ENCODE measurements at places on chromosomes 6 and 20.
A peak's percentile ranks its signal among the peaks of the same experiment; 100 is the strongest.

- no peak for DNase-seq
These were observed 37.5 kb upstream of the NOX3 start for GRCh38 chr6:155493026-155493693.

DNA sequence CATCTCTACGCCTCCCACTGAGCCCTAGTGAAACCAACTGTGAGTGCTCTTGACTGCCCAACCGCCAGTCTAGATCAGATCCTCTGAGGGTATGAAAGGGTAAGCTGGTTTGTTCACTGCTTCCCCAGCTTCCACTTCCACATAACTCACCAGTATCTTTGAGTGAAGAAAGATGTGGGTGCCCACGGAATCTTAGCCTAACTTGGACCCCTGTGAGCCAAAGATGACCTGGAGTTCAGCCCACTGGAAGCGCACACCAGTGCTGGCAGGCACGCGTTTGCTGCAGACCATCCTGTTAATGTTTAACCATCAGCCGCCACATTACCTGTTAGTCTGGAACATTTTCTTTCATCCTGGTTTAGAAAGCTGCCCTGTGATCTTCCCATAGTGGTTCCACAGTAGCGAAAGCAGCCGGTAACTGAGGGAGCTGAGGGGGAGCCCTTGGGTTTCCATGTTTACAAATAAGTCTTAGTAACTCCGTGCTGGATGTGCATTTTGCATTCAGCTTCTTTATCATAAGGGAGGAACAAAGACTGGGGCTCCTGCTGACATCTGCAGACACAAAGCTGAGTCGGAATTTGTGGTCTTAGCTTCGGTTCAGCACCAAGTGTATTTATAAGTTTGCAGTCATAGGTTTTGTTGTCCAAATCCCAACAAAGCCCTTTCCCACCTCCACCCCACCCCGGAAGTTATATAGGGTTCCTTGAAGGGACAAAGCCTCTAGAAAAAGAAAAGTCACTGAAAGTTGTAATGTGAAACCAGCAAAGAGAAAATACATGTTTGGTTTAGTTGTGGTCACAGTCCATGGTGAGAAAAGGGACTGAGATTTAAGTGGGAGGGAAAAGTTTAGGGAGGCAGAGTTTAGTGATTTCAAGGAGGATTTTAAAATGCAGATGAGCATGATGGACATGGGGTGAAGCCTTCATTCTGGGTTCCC lies 71.0 kb downstream of the SSR1 start:
- DNase-seq: no peak

- DNase-seq: no peak
These were observed 76.1 kb upstream of the PRL start for GRCh38 chr6:22372922-22373321.

DNA sequence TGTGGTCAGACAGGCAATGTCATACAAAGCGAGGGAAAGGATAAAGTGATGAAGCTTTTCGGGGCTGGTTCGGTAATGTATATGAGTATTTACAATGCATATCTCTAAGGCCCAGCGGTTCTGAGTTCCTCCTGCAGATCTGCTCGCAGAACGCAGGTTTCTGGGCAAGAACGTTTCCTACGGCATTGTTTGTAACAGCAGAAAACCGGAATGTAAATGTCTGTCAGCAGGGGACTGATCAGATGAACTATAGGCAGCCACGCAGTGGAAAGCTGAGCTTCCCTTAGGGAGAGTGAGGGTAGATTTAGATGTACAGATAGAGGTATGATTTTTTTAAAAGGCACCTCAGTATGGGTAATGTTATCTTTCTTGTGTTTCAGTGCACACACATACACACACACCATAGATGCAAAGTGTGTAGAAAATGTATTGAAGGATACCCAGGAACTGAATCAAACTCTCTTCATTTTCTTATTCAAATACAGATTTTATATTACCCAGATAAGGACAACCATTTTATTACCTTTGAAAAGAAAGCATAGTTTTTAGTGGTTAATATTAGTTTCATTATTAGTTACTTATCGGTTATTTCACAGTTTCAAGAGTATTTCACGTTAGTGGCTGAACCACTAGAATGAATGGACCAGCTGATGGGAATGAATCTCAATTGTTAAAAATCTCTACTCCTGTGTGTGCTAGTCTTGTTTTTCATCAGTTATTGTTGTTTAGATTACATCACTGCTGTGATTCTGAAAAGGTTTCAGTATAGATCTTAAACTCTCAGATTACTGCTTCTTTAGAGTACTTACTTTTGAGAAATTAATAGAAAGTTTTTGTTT lies 56.2 kb downstream of the SNX9 start:
- DNase-seq: no peak

DNA sequence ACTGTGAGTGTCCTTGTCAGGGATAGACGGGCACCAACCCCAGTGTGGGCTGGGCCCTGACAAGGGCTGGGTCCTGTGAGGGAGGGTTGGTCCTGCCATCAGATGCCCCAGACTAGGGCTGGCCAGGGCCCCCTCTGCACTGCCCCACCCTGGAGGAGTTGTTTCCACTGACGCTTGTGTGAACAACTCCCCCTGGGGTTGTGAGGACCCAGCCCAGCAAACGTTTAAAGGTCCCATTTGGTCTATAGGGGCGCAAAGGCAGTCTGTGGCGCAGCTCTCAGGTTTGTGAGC lies 104.1 kb downstream of the BMP7 start:
- no peak for DNase-seq

DNA sequence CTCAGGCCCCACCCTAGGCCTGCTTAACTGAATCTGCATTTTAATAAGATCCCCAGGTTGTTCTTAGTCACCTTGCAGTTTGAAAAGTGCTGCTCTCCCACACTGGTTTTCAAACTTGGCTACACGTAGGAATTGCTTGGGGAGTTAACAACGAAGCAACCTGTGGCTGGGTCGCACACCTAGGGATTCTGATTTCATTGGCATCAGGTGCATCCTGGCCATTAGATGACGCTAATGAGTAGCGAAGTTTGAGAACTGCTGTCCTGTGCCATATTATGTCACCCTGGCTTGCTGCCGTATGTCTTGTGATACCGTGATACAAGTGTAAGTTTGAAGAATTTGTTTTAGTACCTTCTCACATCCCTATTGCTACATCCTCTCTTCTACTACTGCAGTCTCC lies 28.2 kb upstream of the FUCA2 start:
- DNase-seq: no peak

DNA sequence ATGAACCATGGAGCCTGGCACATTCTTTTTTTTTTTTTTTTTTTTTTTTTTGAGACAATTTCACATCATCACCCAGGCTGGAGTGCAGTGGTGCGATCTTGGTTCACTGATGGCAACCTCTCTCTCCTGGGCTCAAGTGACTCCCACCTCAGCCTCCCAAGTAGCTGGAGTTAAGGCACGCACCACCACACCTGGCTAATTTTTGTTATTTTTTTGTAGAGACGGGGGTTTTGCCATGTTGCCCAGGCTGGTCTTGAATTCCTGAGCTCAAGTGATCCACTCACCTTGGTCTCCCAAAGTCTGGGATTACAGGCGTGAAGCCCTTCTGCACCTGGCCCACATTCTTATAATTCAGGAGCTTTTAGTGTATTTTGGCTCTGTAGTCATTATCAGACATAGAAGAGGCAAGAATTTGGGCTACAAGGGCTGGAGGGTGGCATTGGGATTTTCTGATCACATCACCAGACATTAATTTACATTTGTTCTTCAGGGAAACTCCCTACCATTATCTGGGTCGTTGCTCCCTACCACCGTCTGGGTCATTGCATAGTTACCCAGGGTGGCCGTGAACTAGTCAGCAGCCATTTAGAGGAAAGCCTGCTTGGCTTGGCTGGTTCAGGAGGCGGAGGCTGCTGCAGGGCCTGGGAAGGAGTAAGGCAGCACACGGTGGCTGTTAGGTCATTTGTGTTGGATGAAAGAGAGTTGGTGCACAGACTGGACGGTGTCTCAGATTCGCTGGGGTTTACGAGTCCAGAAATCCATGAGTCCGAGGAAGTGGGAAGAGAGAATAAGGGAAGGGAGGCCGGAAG lies 17.6 kb downstream of the ARID1B start:
- no peak for DNase-seq

DNA sequence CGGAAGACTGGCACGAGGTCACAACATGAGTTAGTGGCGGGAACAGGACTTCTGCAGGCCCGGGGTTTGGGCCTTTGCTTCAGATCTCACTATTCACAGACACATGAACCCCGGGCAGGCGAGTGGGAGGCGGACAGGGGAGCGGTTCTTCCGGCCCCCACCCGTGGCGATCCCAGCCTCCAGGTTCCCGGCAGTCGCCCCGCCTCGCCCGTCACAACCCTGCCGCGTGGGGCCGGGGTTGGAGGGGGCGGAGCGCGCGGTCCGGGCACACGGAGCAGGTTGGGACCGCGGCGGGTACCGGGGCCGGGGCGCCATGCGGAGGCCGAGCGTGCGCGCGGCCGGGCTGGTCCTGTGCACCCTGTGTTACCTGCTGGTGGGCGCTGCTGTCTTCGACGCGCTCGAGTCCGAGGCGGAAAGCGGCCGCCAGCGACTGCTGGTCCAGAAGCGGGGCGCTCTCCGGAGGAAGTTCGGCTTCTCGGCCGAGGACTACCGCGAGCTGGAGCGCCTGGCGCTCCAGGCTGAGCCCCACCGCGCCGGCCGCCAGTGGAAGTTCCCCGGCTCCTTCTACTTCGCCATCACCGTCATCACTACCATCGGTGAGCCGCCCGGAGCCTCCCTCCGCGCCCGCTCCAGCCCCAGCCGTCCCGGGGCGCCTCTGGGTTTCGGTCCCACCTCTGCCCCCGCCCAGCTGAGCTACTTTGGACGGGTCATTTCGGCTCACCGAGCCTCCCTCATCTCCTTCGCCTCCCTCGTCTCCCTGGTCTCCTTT lies at the start of gene KCNK15:
TSS of gene KCNK15 (plus strand) at position 268 of the 769 bp plus-strand sequence. CDS start at position 314, 46 bp downstream.
- no peak for DNase-seq

DNA sequence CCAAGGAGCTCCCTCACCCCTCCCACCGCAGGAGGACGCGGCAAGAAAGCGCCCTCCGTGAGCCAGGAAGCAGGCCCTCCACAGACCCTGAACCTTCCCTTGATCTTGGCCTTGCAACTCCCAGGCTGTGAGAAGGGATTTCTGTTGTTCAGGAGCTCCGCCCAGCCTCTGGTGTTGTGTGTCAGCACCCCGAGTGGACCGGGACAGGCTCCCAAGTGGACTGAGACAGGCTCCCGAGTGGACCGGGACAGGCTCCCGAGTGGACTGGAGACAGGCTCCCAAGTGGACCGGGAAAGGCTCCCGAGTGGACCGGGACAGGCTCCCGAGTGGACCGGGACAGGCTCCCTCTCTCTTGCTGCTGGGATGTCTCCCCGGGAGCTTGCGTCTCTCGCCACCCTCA lies 9.3 kb upstream of the NTSR1 start:
- DNase-seq: no peak

- DNase-seq: no peak
These were observed 56.7 kb downstream of the VEGFA start for GRCh38 chr6:43826730-43827129.

GRCh38 chr6:130625825-130626527 lies 201.2 kb upstream of the SMLR1 start:
- DNase-seq: no peak

DNA sequence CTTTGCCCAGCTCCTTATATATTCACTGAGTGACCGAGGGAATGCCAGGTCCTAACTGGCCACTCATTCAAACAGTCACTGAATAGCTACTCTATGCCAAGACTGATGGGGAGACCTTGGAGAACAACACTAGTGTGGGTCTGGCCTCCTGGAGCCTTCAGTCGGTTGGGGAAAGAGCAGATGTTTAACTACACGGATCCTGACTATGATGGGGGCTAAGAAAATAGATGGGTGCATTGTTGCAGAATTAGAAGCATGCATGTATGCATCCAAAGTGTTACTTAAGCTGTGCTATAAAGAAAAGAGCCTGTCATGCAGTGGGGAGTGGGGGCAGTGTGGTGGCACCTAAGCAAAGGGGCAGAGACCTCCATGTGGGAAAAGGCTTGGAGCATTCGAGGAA lies 6.5 kb downstream of the FKBP1A start:
- no peak for DNase-seq

GRCh38 chr20:12838261-12838866 lies 170.4 kb upstream of the SPTLC3 start:
- DNase-seq: no peak

- no peak for DNase-seq
These were observed 44.3 kb downstream of the TPD52L1 start for GRCh38 chr6:125197795-125198269.

DNA sequence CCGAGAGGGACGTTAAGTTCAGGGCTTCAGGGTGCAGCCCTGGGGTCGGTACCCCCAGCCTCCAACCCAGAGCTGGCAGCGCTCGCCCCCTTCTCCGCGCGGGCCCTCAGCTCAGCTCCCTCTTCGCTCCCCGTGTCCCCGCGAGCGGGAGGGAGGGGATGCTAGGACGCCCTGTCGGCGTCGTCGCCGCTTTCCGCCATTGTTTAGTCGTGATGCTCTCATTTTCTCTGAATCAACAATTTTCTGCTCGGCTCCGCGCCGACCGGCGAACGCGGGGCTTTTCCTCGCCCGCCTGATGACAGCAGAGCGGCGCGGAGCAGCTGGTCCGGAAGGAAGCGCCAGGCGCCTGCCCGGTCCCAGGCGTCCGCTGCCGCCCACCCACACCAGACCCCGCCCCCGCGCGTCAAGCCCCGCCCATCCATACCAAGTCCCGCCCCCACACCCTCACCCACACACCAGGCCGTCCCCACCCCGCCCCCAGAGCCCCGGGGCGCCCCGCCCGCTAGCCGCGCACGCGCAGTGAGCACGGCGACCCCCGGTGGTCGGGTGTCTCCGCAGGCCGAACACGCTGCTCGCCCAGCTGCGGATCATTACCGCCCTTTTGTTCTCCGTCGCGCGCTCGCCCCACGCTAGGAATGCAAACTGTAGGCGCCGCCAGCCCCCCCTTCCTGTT lies 50.1 kb upstream of the SLC32A1 start:
- DNase-seq: peak; percentile 14

DNA sequence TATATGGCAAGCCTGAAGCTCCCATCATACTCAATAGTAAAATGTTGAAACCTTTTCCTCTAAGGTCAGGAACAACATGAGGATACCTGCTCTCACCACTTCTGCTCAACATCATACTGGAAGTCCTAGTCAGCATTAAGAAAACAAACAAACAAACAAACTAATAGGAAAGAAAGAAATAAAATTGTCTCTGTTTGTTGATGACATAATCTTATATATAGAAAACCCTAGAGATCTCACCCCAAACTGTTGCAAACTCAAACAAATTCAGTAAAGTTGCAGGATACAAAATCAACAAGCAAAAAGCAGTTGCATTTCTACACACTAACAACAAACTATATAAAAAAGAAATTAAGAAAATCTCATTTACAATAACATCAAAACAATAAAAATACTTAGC lies 20.5 kb downstream of the TTLL2 start:
- no peak for DNase-seq

DNA sequence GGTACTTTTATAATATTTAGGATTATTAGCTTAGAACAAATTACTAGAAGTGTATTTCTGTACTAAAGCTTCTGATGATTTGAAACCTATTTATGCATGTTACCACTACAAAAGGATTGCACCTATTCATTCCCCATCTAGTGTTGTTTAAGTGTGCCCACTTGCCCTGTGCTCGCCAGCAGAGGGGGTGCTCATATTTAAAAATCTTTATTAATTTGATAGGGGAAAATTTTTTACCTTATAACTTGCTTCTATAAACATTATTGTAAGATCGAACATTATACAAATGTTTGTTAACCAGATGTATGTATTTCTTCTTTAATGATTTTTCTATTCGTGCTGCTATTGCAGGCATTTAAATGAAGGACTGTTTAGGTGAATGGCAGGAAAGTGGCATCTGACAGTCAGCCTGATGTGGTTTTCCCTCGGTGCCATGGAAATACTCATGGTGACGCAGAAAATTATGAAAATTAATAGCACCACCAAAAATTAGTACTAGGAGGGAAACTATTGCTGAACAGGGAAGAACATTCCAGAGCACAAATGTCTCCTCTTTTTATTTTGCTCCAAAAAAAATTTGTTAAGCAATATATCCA lies 44.1 kb upstream of the FNDC1 start:
- no peak for DNase-seq

GRCh38 chr6:144418959-144419545 lies 133.9 kb downstream of the UTRN start:
- DNase-seq: no peak

All from activated CD4-positive, CD25-positive, alpha-beta regulatory T cell (primary cell).